T1000 (cell line): ENCODE measurements at places on chromosomes 12 and 14.

DNA sequence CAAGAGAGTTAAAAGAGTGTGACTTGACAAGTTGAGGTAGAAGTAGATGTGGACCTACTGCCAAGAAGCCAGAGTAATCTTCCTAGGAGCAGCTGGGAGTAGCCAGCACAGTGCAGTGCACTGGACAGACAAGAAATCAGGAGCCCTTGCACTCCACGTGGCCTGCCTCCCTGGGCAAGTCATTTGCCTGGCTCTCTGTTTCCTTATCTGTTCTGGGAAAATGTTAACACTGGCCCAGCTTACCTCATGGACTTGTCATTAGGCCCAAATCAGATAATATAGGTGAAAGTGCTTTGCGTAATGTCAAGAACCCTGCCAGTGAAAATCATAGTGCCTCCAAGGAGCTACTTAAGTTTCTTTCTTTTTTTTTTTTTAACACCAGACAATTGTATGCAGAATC lies 19.2 kb downstream of the SLC7A8 start:
- no peak for DNase-seq

- no peak for DNase-seq
Measured at GRCh38 chr12:31603546-31604009, 12.6 kb upstream of the DENND5B start.

GRCh38 chr12:123054371-123054770 lies 73.9 kb downstream of the ARL6IP4 start:
- no peak for DNase-seq

- no peak for DNase-seq
Measured at GRCh38 chr14:51439896-51440295, 199.8 kb downstream of the TMX1 start.

GRCh38 chr14:44736326-44736725 lies 225.4 kb downstream of the KLHL28 start:
- DNase-seq = no peak

- DNase-seq = no peak
Measured at GRCh38 chr12:96034621-96035282, 635 bp downstream of the LTA4H start.

DNA sequence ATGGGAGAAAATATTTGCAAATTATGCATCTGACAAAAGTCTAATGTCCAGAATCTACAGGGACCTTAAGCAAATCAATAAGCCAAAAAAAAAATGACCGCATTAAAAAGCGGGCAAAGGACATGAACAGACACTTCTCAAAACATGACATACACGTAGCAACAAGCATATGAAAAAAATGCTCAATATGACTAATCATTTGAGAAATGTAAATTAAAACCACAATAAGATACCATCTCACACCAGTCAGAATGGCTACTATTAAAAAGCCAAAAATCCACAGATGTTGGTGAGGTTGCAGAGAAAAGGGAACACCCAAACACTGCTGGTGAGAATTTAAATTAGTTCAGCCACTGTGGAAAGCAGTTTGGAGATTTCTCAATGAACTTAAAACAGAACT lies 16.1 kb downstream of the PAWR start:
- DNase-seq = no peak

DNA sequence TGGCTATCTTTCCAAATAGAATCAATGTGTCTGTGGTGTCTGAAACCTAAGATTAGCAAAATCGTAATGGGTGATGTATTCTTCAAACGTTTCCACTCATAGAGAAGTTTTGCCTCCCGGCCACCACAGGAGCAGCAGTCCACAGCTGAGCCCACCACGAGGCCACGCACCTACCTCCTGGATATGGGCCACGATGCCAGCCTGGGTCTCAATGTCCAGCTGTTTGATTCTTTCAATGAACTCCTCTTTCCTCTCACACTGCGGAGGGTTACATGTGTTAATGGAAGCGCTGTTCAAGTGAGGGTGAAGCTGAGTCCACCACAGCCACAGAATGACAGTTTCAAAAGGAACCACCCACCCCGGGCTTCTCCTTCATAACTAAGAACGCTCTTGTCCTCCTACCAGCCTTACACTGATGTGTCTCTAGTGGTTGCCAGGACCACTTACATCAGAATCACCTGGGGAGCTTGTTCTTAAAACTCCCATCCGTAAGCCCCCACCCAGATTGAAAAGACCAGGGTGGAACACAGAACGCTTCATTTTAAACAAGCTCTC lies 75.3 kb downstream of the CCDC88C start:
- no peak for DNase-seq

DNA sequence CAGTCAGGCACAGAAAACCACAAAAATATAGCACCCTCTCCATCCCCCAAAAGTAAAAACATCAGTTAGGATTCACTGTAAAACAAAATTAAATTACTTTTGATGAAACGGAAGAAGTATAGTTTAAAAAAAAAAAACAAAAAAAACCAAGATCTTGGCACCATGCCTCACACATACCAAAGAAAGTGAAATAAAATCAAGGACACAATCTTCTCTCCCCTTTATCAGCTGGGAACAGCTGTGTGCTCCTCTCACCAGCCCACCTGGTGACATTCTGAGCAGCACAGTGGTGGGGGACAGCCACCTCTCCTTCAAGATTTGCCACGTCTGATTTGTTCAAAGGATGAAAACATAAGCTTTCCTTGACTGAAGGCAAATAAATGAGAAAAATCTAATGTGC lies 55.5 kb downstream of the ESR2 start:
- no peak for DNase-seq

GRCh38 chr12:56431850-56432249 lies 17.4 kb downstream of the TIMELESS start:
- DNase-seq = no peak

DNA sequence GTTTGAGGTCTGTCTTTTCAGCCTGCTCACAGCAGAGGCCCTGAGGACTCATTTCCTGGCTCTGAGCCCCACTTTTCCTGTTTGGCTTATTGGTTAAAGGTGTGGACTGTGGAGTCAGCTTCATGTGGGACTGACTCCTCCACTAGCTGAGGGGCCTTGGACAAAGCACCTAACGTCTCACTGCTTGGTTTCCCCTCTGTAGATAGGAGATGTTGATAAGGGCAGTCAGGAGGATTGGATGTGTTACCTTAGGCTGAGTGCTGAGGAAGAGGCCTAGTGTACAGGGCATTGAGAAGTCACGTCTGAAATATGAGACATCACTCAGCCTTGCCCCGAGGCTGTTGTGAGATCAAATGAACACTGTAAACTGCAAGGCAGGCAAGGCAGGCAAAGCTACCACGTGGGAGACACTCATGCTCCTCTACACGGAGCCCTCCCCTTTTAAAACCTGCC lies 27.1 kb upstream of the TCL1A start:
- no peak for DNase-seq

- DNase-seq = no peak
Measured at GRCh38 chr12:4566474-4566873, 4.5 kb downstream of the DYRK4 start.
